ENCODE measurements at places on chromosomes 16 and 17. TPM values are rescaled to one million over a fixed set of nuclear protein-coding genes. Genes with fewer than 3 reads are reported as not detected.

DNA sequence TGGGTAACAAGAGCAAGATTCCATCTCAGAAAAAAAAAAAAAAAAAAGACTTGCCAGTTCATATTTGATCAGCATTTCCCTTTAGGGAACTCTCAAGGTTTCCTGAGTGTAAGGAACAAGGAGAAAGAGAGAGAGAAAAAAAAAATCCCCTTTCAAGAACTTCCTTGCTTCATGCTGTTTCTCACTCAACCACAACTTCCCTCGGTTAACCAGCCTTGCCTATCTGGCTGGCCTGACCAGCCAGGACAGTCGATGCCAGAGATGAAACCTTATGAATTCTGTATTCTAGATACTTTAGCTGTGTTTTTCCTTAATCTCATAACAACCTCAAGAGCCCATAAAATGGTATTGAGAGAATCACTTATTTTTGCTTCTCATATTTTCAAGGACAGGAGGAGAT lies 2.6 kb upstream of the N4BP1 start:
- no peak for DNase-seq
- H3K27ac ChIP-seq: peak overlapping the region; percentile 93
- peaks cover 66% of the 10 kb centered on the region for H3K4me1 ChIP-seq
- peak overlapping the region; percentile 84 for H3K4me3 ChIP-seq

DNA sequence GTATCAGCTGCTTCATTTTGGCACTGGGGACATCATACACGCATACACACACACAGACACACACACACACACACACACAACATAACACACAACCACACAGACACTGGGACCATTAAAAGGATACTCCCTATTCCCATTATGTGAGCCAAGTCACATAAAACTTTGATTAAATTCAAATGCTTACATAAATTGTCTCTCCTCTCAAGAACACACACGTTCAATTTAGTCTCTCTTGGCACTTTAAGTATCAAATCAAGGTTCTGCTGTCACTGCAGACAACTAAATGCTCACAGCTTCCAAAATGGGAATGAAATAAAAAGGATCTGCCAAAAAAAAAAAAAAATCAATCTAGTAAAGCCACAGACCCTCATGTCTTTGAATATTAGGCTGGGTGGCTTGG lies 184.9 kb downstream of the RBFOX1 start:
- DNase-seq: no peak
- no peak overlapping the region for H3K27ac ChIP-seq
- H3K36me3 ChIP-seq: no peaks in the 10 kb centered on the region

GRCh38 chr16:55572439-55572838 lies 6.0 kb downstream of the CAPNS2 start:
- no peaks in the 10 kb centered on the region for H3K4me1 ChIP-seq
- no peak overlapping the region for H3K27ac ChIP-seq
- no peaks in the 10 kb centered on the region for H3K36me3 ChIP-seq
- H3K4me3 ChIP-seq: no peak overlapping the region
- DNase-seq: no peak

- H3K4me3 ChIP-seq: peak overlapping the region; percentile 98
- no peaks in the 10 kb centered on the region for H3K27me3 ChIP-seq
- peaks cover 30% of the 10 kb centered on the region for H3K4me1 ChIP-seq
- H3K36me3 ChIP-seq: no peaks in the 10 kb centered on the region
Observed at GRCh38 chr16:89241187-89242007, 23.9 kb downstream of the ZNF778 start.

DNA sequence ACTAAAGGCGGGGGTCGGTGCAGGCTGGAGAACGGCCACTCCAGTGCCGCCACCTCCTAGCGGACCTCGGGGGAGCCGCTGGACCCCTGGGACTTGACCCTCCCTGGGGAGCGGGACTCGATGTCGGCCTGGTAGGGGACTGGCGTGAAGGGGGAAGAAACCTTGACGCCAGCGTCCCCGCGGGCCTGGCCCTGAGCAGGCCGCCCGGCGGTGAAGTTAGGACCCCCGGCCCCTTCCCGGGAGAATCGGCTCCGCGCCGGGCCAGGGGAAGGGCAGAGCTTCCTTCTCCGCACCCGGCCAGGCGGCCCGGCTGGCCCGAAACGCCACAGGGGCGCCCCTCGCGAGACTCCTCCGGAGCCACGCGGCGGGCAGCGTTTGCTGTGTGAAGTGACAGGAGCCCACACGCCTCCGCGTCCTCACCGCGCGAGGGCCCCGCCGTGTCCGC lies 389 bp downstream of the DUS1L start:
- H3K4me1 ChIP-seq: peaks cover 21% of the 10 kb centered on the region
- H3K27me3 ChIP-seq: no peaks in the 10 kb centered on the region
- H3K4me3 ChIP-seq: peak overlapping the region; percentile 74
- peak; percentile 56 for DNase-seq
- no peak overlapping the region for H3K27ac ChIP-seq

DNA sequence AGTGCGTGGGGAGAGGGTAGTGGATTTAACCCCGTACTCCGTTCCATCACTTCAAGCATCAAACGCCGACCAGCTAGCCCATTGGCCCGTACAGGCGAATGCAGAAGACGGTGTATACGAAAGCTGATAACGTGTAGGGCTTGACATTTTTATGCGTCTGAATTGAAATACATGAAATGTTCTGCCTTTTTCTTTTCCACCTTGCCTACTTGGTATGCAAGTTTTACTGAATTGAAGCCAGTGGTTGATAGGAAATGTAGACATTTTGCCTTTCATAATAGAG lies 834 bp upstream of the STAT3 start:
- H3K27me3 ChIP-seq: no peaks in the 10 kb centered on the region
- peak overlapping the region; percentile 100 for H3K27ac ChIP-seq
- H3K36me3 ChIP-seq: peaks cover 18% of the 10 kb centered on the region

DNA sequence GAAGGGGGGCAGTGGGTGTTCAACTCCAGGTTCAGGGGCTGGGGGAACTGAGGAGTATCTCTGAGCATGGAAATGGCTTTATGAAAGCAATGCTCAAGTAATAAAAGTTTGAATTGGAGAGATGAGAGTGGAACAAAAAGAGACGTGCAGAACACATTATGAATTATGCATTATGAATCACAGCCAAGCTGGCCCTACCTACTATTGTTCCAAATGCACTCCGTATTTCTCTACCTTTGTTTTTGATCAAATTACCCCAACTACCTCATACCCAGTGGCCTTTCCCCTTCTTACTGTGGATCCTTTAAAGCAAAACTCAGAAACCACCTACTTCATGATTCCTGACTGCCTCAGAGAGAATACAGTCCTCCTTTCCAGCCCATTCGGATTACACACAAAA lies 38.1 kb downstream of the TEKT3 start:
- H3K36me3 ChIP-seq: no peaks in the 10 kb centered on the region
- H3K4me3 ChIP-seq: no peak overlapping the region
- H3K27ac ChIP-seq: no peak overlapping the region
- no peaks in the 10 kb centered on the region for H3K4me1 ChIP-seq
- DNase-seq: no peak

GRCh38 chr16:11319529-11320146 lies 25.6 kb upstream of the RMI2 start:
- H3K27me3 ChIP-seq: no peaks in the 10 kb centered on the region
- DNase-seq: no peak
- H3K36me3 ChIP-seq: no peaks in the 10 kb centered on the region
- no peak overlapping the region for H3K4me3 ChIP-seq

DNA sequence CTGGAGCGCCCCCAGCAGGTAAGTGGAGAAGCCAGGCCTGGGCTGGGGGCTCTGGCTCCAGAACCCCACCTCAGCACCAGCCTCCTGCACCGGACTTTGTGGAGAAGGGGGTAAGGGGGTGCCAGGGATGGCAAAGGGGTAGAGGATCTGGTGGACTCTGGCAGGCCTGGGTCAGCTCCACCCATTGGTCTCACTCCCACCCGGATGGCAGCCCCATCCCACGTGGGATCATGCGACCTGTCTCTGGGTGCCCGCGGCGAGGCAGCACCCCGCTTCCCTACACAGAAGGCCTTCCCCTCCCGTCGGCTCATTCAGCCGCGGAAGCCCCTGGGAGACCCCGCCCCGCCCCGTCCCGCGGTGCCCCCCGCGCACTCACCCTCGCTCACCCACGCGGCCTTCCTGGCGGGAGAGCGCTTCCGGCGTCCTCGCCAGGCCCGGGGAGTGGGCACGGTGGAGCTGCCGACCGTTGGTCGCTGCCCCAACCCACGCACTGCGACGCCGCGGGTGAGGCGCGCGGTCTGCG lies 498 bp upstream of the PLEKHG4 start:
- peak overlapping the region; percentile 90 for H3K4me3 ChIP-seq
- peaks cover 17% of the 10 kb centered on the region for H3K4me1 ChIP-seq
- H3K36me3 ChIP-seq: no peaks in the 10 kb centered on the region
- no peak for DNase-seq
- no peaks in the 10 kb centered on the region for H3K27me3 ChIP-seq
- no peak overlapping the region for H3K27ac ChIP-seq

- DNase-seq: no peak
- H3K27ac ChIP-seq: no peak overlapping the region
- H3K4me1 ChIP-seq: peaks cover 75% of the 10 kb centered on the region
- peaks cover 7% of the 10 kb centered on the region for H3K36me3 ChIP-seq
- H3K27me3 ChIP-seq: no peaks in the 10 kb centered on the region
- no peak overlapping the region for H3K4me3 ChIP-seq
Observed at GRCh38 chr16:9118170-9118569, 26.7 kb downstream of the HAPSTR1 start.

DNA sequence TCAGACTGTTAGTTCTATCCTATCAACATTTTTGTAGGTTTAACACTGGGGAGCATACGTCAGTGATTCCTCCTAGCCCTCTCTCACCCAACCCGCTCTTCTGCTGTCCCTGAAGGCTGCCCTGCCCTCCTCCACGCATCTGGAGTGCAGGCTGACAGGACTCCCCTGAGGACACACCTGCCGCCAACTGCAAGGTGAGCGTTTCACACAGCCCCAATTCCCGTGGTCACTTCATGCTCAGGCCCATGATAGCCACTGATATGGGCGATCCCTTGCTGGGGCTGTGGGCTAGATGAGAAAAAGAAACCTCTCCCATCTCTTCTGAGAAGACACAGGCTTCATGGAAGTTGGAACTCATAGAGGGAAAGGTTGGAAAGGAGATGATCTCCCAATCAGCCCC lies 91.0 kb downstream of the KCNJ12 start:
- H3K27me3 ChIP-seq: peaks cover 25% of the 10 kb centered on the region
- no peak for DNase-seq
- H3K4me1 ChIP-seq: peaks cover 14% of the 10 kb centered on the region
- no peak overlapping the region for H3K4me3 ChIP-seq

Gene TMEM88
- total RNA-seq: 5.3 TPM

Gene CYTH1
- total RNA-seq: 163 TPM

Gene CTRB1
- total RNA-seq: not detected

Data from activated T-cell treated with anti-CD3 and anti-CD28 coated beads, Interleukin-2, amount 50 U/mL, for 72 hours (primary cell).